ENCODE measurements at places on chromosomes 12 and 14. TPM values are rescaled to one million over a fixed set of nuclear protein-coding genes. Genes with fewer than 3 reads are reported as not detected.

Gene BHLHE41
- total RNA-seq: 147 TPM

- H3K4me1 ChIP-seq: no peaks in the 10 kb centered on the region
- no peak for DNase-seq
- no peak overlapping the region for H3K4me3 ChIP-seq
- H3K27ac ChIP-seq: no peak overlapping the region
These were observed 724 bp upstream of the CD27 start for GRCh38 chr12:6444031-6444430.

DNA sequence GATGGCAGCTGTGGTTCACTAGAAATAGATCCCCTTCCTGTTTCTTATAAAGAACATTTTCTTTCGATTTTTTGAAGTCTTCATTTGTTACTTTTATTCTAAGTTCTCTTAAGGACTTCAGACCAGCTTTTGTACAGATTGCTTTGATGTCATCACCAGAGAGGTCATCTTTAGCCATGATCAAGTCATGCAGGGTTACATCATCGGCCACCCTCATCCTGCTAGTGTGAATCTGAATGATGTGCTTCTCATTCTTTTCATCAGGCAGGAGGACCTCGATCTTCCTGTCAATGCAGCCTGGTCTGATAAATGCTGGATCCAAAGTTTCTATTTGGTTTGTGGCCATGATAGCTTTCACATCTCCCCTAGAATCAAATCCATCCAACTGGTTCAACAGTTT, 706.7 kb downstream of the RERGL start:
- no peak overlapping the region for H3K4me3 ChIP-seq
- no peaks in the 10 kb centered on the region for H3K36me3 ChIP-seq
- H3K4me1 ChIP-seq: no peaks in the 10 kb centered on the region
- H3K27ac ChIP-seq: no peak overlapping the region
- H3K27me3 ChIP-seq: no peaks in the 10 kb centered on the region
- DNase-seq: no peak

- H3K27me3 ChIP-seq: no peaks in the 10 kb centered on the region
- DNase-seq: no peak
- H3K4me1 ChIP-seq: no peaks in the 10 kb centered on the region
- no peak overlapping the region for H3K27ac ChIP-seq
These were observed 67.9 kb upstream of the PDZRN4 start for GRCh38 chr12:41120211-41120610.

GRCh38 chr12:9344541-9344940, 136.3 kb upstream of the PZP start:
- no peak overlapping the region for H3K4me3 ChIP-seq
- H3K27me3 ChIP-seq: no peaks in the 10 kb centered on the region
- H3K4me1 ChIP-seq: no peaks in the 10 kb centered on the region
- no peak overlapping the region for H3K27ac ChIP-seq
- H3K36me3 ChIP-seq: no peaks in the 10 kb centered on the region

- H3K4me1 ChIP-seq: no peaks in the 10 kb centered on the region
- H3K27ac ChIP-seq: no peak overlapping the region
- no peak for DNase-seq
- no peaks in the 10 kb centered on the region for H3K27me3 ChIP-seq
- no peaks in the 10 kb centered on the region for H3K36me3 ChIP-seq
These were observed 30.4 kb downstream of the CHST11 start for GRCh38 chr12:104486943-104487819.

Gene WIF1
- not detected for total RNA-seq

Gene TSFM
- total RNA-seq: 40.3 TPM

GRCh38 chr12:14999021-14999694, 26.3 kb downstream of the PDE6H start:
- H3K27me3 ChIP-seq: peaks cover 8% of the 10 kb centered on the region
- H3K4me1 ChIP-seq: no peaks in the 10 kb centered on the region
- H3K4me3 ChIP-seq: no peak overlapping the region
- no peak for DNase-seq
- H3K36me3 ChIP-seq: no peaks in the 10 kb centered on the region

GRCh38 chr14:99413172-99413571, 67.5 kb downstream of the SETD3 start:
- no peaks in the 10 kb centered on the region for H3K36me3 ChIP-seq
- H3K4me3 ChIP-seq: no peak overlapping the region
- DNase-seq: no peak
- no peaks in the 10 kb centered on the region for H3K27me3 ChIP-seq

Gene HOXC9
- 37.2 TPM for total RNA-seq

Gene PRKAG1
- 57.3 TPM for total RNA-seq

DNA sequence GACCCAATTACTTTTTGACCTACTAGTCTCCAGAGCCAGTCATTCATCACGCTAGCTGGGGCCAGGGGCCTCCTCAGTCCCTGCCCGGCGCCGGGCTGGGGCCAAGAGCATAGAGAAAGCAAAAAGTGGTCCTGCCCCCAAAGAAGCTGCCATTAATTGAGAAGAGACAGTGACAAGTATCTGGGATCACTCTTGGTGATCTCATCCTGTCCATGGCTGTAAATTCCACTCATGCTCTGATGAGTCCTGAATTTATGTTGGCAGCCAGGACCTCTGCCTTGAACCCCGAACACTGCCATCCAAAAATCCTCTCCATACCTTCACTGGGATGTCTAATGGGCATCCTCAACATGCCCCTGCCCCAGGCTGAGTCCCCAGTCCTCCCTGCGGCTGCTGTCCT, 34.4 kb upstream of the DLK1 start:
- peak overlapping the region; percentile 87 for H3K27ac ChIP-seq
- no peaks in the 10 kb centered on the region for H3K27me3 ChIP-seq
- H3K4me1 ChIP-seq: peaks cover 42% of the 10 kb centered on the region
- no peak for DNase-seq
- no peaks in the 10 kb centered on the region for H3K36me3 ChIP-seq
- H3K4me3 ChIP-seq: no peak overlapping the region

DNA sequence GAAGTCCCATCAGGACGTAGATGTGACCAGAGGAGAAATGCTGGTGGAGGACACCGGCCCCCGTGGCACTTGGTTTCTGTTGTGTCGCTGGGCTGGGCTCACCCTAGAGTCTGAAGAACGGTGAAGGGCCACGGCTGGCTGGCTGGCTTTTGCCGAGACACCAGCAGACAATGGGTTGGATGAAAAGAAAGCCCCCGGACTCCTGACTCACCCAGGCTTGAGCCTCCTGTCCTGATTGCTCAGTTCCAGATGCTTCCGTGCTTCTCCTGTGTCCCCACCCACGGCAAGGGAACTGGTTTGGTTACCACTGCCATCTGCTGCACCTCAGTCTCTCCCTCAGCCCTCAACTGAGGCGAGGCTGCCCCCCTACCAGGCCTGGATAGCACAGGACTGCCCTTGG, 10.4 kb upstream of the ENDOU start:
- H3K4me1 ChIP-seq: no peaks in the 10 kb centered on the region
- H3K36me3 ChIP-seq: no peaks in the 10 kb centered on the region
- no peak overlapping the region for H3K27ac ChIP-seq
- no peaks in the 10 kb centered on the region for H3K27me3 ChIP-seq

Gene FZD10
- not detected for total RNA-seq
